ENCODE measurements at places on chromosomes 16 and 17.
A peak's percentile ranks its signal among the peaks of the same experiment; 100 is the strongest.

- DNase-seq, result peak; percentile 23
Measured at GRCh38 chr16:4314532-4315185, 1.2 kb upstream of the GLIS2 start.

DNA sequence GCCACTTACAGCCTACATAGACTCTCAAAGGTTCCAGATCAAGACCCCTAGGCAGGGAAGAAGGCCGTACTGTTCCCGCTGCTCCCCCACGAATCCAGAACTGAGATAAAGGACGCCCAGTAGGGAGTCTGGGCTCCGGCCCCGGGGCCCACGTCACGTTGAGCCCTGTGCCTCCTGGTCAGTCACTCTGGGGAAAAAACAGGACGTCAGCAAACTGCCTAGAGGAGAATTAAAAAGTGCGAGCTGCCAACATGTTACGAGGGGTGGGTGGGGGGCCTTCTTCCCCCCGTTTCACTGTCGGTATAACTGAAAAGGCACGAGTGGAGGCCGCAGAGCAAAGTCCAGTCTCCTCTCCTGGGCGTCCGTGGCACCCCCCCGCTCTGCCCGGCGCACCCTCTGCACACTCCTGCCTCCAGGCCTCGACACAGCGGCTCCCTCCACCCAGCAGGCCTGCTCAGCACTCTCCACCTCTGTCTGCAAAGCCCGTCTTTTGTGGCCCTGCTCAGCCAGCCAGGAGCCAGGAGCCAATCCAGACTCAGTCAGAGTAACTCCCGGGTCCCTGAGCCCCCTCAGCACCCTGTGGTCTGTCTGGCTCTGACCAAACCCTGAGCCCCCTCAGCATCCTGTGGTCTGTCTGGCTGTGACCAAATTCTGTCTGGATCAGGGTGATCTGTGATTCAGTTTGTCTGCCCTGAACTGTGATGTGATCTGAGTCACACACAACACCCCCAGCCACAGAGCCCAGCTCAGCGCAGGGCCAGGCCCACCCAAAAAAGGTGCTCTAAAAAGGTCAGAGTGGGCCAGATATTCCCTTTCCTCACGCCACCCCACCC is 6.2 kb downstream of the ITGAE start:
- no peak for DNase-seq

DNA sequence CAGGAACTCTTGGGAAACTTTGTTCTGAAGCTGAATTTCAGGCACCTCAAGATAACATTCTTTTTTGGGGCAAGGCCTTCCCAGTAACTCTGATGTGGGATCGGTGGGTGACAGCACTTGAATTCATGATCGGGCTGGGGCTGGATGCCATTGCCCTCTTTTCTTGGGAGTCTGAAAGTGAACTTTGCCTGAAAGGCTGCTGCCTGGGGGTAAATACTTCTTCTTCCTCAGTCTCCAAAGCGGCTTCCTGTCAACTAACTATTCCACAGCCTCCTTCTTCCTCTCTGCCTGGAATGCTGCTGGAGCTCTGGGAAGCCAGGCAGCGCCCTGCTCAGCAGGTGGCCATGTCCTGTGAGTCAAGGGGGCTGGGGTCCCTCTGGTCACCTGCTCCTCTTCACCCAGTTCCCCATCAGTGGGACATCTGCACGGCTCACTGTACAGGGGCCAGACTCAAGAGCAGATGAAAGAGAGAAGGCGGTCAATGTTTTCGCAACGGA is 79.5 kb downstream of the WIPI1 start:
- DNase-seq, result no peak

- DNase-seq, result peak; percentile 25
Measured at GRCh38 chr17:29710891-29711418, 88.2 kb upstream of the CORO6 start.

GRCh38 chr17:56707312-56708219 is 114.1 kb downstream of the NOG start:
- no peak for DNase-seq

DNA sequence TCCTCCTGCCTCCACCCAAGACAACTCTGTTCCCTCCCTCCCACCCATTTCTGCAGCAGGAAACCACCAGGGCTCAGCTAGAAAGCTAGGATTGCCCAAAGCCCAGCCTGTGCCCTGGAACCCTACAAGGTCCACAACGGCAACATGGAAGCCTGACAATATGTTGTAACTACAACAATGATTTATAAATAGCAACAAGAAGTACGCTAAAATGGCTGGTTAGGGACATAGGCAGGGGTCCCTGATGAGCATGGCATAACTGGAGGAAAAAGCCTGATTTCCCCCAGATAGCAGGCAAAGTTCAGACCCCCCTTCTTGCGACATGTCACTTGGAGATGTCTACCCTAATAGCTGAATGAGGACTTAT is 6.6 kb downstream of the ST3GAL2 start:
- DNase-seq, result no peak

GRCh38 chr17:27496437-27496943 is 40.2 kb downstream of the KSR1 start:
- DNase-seq, result no peak

- no peak for DNase-seq
Measured at GRCh38 chr17:3766779-3767178, 34.2 kb downstream of the ITGAE start.

GRCh38 chr17:64723781-64724180 is 61.7 kb upstream of the SMURF2 start:
- DNase-seq, result no peak

DNA sequence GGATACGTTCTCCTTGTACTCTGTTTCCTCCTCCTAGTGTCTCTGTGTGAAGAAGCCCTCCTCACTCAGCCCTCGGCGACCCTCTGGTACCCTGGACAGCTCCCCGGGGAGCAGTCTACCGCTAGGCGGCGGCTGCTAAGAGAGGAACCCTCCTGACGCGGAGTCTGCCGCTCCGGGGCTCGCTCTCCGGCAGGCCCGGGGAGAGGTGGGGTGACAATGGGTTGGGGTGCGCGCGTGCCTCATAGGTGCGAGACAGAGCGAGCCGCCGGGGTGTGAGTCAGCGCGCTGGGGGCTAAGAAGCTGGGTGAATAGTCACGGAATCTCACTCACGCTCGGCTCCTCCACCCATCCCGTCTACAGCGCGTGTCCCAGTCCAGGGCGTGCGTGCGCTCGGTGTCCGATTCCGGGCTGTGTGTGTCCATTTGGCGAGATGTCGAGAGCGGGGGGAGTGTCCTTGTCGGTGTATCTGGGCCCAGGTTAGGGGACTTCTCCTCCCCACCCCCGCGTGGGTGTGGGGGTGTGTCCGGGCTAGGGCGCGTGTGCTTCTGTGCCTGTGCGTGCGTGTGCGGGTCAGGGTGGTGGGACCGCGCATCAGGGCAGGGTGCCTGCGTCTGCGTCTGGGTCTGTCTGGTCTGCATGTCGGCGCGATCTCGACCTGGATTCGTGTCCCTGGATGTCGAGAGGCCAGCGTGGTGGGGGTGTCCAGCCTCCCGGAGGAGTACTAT is 577 bp upstream of the HS3ST2 start:
- peak; percentile 46 for DNase-seq

- DNase-seq, result no peak
Measured at GRCh38 chr17:12591021-12591735, 74.5 kb upstream of the MYOCD start.

DNA sequence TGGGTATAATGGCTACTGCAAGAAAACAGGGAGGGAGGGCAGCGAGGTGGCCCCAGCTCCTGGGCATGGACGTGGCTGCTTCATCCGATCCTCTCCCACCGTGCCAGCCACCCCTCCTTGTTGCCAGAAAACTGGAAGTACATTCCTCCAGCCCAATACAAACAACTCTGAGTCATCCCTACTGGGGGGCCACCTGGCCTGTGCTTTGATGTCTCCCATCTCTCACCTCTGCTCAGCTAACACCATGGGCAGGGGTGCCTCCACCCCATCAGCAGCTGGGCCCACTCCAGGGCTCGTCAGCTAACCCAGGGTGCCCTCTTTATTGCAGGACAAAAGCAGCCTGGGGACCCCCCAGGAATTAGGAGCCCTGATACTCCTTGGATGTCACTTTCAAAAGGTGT is 2.0 kb downstream of the RHBDF2 start:
- DNase-seq, result no peak

DNA sequence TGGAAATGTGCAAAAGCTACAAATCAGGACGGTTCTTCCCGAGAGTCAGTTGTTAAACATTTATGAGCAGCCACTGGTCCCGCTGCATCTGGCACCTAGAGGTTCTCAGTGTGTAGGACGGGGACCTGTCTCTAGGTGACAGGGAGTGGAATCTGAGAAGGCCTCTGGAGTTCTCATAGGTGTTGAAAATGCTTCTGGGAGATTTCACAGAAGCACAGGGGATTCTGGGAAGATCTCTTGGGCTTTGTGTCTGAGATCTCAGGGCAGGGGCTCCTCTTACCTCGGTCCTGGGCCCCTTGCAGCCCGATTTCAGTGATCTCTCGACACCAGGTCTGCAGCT is 8.9 kb downstream of the ALOX15 start:
- no peak for DNase-seq

GRCh38 chr17:17320911-17321220 is 17.7 kb downstream of the NT5M start:
- no peak for DNase-seq

DNA sequence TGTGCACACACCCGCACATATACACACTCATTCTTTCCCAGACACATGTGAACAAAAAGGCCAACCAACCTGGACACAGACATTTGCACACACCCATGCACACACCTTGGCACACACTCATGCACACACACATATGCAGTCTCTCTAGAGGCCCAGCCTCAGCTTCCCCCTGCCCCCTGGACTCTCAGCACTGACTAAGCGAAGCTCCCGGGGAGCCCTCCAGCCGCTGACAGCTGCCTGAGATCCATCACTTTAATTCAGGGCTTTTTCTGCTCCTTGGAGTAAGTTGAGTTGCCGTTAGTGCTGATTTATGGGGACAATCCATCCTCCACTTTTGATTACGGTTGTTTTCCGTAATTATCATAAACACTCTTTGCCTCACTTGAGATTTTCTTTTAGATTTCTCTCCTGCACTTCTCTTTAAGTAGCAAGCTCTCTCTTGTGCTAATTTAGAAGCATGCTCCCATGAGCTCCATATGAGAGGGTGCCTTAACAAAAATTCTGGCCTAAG is 158.6 kb upstream of the CDC42EP4 start:
- no peak for DNase-seq

DNA sequence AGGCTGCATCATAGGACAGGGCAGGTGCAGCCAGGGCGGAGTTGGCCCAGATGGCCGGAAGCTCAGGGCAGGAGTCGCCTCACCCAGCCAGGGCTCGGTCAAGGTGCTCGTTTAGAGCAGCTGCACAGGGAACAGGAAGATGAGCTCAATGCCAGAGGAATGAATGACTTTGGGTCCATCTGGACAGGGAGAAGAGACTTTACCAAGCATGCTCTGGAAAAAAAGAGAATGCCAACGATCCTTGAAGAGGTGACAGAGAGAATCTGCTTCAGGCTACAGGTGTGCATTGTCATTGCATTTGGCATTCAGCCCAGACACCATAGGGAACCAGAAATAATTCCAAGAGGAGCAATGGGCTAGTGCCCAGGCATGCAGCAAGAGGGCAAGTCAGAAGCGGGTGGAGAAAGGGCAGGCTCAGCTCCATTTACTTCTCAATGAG is 6.7 kb upstream of the MPP3 start:
- DNase-seq, result no peak

All from erythroblast (primary cell).